ENCODE measurements at places on chromosomes 2 and 18. TPM values are rescaled to one million over a fixed set of nuclear protein-coding genes. Genes with fewer than 3 reads are reported as not detected.

The RIT2 gene
- not detected for total RNA-seq

The TFCP2L1 gene
- not detected for total RNA-seq

The HOXD12 gene
- not detected for total RNA-seq

The IL36B gene
- total RNA-seq, result not detected

The ZNF892 gene
- 4.4 TPM for total RNA-seq

The TCF23 gene
- total RNA-seq, result 0.10 TPM

The CFAP221 gene
- total RNA-seq, result not detected

The SPAG16 gene
- total RNA-seq, result 19.4 TPM

The SDC1 gene
- total RNA-seq, result 1.6 TPM

The ARHGEF33 gene
- total RNA-seq, result 0.12 TPM

The ABHD3 gene
- total RNA-seq, result 1.5 TPM

The METTL21A gene
- total RNA-seq, result 22.8 TPM
